ENCODE measurements at places on chromosomes 4 and X. TPM values are rescaled to one million over a fixed set of nuclear protein-coding genes. Genes with fewer than 3 reads are reported as not detected.

The ODAM gene
- total RNA-seq: not detected

The FAM47E gene
- total RNA-seq: not detected

The PLCXD1 gene
- 20.1 TPM for total RNA-seq

The CXCL11 gene
- total RNA-seq: not detected

GRCh38 chr4:81052119-81053068, 21.9 kb downstream of the BMP3 start:
- peak; percentile 54 for DNase-seq

DNA sequence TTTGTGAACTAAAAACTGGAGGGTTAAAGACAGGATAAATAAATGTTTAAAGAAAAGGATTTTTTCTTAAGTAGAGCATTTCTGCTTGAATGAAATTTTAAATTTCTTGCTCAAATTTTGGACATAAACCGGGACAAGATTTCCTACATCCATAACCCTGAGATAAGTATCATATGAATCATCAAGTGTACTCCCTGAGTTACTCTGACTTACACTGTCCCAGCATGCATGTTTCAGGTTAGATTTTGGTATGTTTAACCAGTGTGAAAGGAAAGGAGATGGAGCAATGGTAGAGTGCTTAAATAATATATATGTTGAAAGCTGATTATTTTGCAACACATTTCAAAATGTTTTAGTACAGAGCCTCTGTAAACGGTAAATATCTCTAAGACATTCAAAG, 175.2 kb downstream of the ADGRL3 start:
- no peak for DNase-seq

DNA sequence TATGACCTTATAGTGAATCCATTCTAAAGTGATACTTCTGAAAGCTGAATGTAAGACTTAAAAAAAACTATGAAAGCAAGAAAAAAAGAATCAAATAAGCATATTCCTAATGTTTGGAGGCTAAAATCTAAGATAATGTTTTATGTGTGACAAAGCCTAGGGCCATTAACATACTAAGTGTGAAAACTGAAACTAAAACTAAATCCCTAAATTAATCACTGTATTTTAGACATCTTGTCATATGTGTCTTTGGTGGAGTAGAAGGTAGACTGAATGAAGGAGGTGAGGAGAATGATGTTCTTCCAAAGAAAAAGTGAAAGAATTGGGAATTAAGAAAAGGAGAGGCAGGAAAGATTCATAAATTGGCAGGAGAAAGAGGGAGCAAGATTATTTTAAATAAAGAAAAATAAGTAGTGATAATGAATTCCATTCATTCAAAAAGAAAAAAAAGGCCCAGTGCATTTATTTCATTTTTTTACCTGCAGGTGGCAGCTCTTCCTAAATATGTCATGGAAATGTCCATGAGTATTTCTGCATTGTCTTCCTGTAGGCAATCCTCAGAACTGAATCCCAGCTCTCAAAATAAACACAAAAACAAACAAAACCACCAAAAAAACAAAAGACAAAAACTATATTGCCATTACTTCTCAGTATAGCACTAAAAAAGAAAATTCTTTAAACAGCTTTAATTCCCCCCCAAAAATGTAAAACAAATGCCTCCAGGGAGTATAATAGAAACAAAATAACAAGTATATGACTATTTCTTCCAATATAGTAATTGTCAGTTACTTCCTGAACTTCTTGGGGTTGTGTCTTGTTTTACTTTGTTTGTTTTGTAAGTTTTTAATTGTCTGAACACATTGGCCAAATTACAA, 17.0 kb upstream of the AP1AR start:
- DNase-seq: peak; percentile 68

- DNase-seq: no peak
These were observed 204.1 kb downstream of the BCOR start for GRCh38 chrX:39893417-39894338.

GRCh38 chr4:81447566-81448229, 24.0 kb downstream of the RASGEF1B start:
- DNase-seq: no peak

GRCh38 chr4:168634276-168634802, 137.5 kb downstream of the PALLD start:
- peak; percentile 99 for DNase-seq

GRCh38 chr4:124018383-124019317, 622.1 kb downstream of the SPRY1 start:
- peak; percentile 67 for DNase-seq

DNA sequence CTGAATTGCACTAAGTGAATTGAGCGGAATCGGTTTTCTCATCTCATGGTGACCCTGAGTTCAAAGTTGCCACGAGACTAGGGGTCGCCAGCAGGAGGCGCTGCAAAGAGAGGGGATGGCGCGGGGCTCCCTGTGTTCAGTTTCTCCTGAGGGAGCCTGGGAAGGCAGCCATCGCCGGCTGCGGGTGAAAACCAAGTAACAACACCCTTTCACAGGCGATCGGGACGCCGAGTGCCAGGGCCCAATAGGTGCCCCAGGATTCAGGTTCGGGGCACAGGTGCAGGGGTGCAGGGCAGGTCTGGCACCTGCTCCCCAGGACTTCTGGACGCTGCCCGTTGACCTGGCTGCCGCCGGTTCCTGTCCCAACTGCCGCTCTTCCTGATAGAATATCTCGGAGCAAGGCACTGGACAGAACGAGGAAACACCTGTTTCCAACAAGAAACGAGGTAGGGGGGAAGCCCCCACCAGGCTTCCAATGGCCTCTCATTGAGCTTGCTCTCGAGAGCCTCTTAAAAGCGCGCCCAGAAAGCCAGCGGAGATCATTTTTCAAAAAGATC, 1.1 kb upstream of the FGF16 start:
- no peak for DNase-seq
